ENCODE measurements at places on chromosomes 13 and 19.

- H3K27me3 ChIP-seq = no peaks in the 10 kb centered on the region
- peaks cover 43% of the 10 kb centered on the region for H3K36me3 ChIP-seq
- peak overlapping the region; percentile 77 for H3K27ac ChIP-seq
- H3K4me1 ChIP-seq = peaks cover 15% of the 10 kb centered on the region
- H3K4me3 ChIP-seq = peak overlapping the region; percentile 29
- DNase-seq = no peak
Measured at GRCh38 chr19:5696196-5697021, 6.3 kb downstream of the RPL36 start.

GRCh38 chr19:13089139-13089856 lies 13.4 kb downstream of the LYL1 start:
- H3K4me1 ChIP-seq = peaks cover 5% of the 10 kb centered on the region
- no peak for DNase-seq
- H3K27ac ChIP-seq = no peak overlapping the region
- no peaks in the 10 kb centered on the region for H3K36me3 ChIP-seq

- DNase-seq = peak; percentile 69
- peaks cover 17% of the 10 kb centered on the region for H3K27me3 ChIP-seq
- no peaks in the 10 kb centered on the region for H3K36me3 ChIP-seq
- no peaks in the 10 kb centered on the region for H3K4me1 ChIP-seq
- H3K27ac ChIP-seq = no peak overlapping the region
Measured at GRCh38 chr19:41646589-41647204, 19.8 kb upstream of the CEACAM4 start.

DNA sequence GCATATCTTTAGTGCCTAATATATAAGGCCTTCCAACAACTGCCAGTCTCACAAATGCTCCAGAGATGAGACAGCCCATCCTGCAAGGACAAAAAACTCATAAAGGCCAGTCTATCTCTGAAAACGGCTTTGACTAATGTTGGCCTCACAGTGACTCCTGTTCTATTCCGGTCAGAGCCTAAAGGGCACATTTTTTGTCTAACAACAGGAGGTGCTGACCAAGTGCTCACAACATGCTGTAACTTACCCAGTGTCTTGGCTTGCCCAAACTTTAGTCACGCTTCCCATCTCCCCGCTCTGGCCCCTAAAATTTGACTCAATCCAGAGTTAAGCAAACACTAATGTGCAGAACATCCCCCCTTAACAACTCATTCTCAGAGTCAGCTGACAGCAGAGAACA lies 1411.2 kb upstream of the MIR17HG start:
- no peak for DNase-seq
- no peaks in the 10 kb centered on the region for H3K4me1 ChIP-seq
- H3K27me3 ChIP-seq = no peaks in the 10 kb centered on the region
- H3K27ac ChIP-seq = no peak overlapping the region
- no peak overlapping the region for H3K4me3 ChIP-seq

GRCh38 chr19:43461303-43461702 lies 4.1 kb downstream of the LYPD3 start:
- H3K27me3 ChIP-seq = no peaks in the 10 kb centered on the region
- H3K4me3 ChIP-seq = peak overlapping the region; percentile 86
- H3K4me1 ChIP-seq = peaks cover 30% of the 10 kb centered on the region
- no peak for DNase-seq

- no peak overlapping the region for H3K27ac ChIP-seq
- DNase-seq = no peak
- H3K27me3 ChIP-seq = no peaks in the 10 kb centered on the region
- H3K4me1 ChIP-seq = no peaks in the 10 kb centered on the region
- H3K36me3 ChIP-seq = no peaks in the 10 kb centered on the region
- H3K4me3 ChIP-seq = no peak overlapping the region
Measured at GRCh38 chr13:56736966-56737365, 403.8 kb upstream of the PRR20A start.
